ENCODE measurements at places on chromosomes 6 and 20. TPM values are rescaled to one million over a fixed set of nuclear protein-coding genes. Genes with fewer than 3 reads are reported as not detected.

The TBPL1 gene
- 20.4 TPM for total RNA-seq

The BAK1 gene
- 27.0 TPM for total RNA-seq

The SLC22A23 gene
- total RNA-seq, result 24.4 TPM

DNA sequence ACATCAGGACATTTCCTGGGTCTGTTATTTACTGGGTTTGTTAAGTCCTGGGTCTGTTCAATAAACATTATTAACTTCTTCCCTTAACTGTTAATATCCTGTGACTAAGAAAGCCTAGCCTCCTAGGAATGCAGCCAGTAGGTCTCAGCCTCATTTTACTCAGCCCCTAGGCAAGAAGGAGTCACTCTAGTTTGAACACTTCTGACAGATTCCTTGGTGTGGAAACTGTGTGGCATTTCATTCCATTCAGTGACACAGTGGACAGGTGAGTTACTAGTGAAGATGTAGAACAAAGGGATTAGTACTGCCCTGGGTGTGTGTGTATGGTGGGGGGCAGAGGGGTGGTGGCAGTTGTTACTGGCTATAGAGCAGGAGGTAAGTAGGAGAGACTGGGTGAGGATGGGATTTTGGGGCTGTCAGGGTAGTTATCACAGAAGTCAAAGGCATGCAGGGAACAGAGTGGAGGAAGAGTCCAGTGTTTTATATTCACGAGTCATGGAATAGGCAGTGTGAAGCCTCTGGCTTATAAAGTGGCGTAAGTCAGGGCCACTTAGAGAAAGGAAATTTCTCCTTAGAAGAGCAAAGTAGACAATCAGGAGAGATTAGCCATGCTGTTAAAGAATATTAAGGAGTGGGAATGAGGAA lies 28.4 kb downstream of the RNF182 start:
- no peak for DNase-seq

DNA sequence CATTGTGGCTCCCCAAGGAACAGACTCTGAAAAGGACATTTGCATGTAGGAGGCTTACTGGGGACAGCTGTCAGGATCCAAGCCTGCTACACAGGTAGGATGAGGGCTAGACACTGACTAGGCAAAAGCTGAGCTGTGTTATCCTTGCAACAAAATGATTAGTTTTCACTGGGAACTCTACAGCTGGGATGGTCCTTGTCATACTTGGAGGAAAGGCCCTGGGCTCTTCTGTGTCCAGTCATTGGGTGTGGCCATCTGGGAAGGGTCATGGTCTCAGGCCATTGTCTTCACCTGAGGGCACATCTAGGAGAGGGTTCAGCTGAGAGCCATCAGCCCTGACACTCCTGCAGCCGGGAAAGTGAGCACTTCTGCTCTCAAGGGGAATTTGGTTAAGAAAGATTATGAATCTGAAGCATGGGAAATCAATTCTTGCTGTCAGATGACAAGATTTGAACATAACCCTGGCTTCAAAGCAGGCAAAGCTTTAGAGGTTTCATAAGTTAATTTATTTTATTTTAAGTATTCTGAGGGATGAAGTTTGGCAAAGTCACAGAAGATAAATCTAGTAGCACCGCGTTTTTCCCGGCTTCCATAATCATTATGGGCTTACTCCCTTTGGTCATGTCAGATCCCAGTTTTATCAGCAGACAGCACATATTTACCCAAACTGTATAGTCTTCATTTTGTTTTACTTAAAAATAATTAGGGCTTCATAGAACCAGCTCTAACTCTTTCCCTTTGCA lies 78.4 kb upstream of the SLC22A23 start:
- no peak for DNase-seq

- no peak for DNase-seq
Observed at GRCh38 chr20:11063444-11063843, 389.6 kb upstream of the JAG1 start.

- no peak for DNase-seq
Observed at GRCh38 chr6:18363746-18364145, 23.4 kb upstream of the RNF144B start.

DNA sequence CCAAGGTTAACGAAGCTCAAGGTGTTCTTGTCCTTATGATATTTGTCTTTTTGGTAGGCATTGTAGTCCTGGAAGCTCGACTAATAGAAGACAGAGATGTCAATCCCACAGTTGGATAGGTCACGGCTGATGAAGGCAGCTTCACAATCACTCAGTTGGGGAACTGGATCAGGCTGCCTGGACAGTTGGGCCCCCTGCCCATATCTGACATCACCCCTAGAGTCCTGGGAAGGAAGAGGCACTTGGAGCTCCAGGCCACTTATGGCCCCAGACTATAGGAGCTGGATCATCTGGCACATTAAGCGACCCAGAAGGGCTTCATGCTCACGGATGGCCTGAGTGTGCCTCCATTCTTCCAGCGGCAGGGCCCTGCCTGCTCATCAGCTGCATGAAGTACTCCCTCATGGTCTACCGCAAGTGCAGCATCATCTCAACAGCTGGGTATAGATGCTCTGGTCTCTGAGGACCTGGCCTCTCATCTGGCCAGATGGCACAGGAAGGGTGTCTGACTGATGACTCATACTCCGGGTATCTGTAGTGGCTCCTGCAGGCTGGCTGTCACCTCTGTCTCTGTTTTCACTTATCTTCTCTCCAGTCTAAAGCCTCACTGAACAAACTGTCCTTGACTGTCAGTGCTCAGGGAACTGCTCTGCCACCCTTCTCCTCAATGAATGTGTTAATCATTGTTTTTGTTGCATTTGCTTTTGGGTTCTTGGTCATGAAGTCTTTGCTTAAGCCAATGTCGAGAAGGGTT lies 29.2 kb upstream of the SSR1 start:
- no peak for DNase-seq

GRCh38 chr6:85641897-85642773 lies 551 bp downstream of the SYNCRIP start:
- DNase-seq, result peak; percentile 66

GRCh38 chr6:110822249-110822648 lies 7.0 kb upstream of the CDK19 start:
- DNase-seq, result no peak

DNA sequence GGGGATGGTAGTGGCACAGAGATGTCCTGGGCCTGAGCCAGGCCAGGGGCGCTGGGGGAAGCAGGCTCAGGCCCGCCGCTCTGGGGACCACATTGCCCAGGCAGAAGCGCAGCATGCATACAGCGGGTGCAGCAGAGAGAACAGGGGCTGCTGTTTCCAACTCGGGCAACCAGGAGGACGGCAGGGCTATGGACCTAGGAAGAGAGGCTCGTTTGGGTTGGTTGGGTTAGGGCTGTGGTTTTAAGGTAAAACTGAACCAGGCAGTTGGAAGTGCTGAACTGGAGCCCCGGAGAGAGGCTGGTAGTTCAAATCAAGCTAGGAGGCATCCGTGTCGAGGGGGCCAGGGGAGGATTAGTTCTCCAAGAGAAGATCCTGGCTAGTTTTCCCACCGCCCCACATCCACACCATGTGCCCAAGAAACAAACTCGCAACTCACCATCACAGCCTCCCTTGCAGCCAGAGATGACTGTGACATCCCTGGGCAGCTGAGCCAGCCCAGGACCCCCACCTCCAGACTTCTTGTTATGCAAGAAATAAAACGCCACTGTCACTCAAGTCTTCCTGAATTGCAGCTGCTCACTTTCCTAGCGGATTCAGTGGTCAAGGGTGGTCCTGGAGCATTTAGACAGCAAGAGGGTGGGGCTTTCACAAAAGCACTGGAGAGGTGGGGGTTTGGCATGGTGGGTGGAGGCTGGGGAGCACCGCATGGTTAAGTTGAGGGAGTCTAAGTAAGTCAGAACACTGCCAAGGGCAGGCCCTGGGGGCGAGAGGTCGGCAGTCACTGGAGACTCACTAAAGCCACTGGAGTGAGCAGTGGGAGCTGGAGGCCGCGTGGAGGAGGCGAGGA lies 161.2 kb downstream of the GRM4 start:
- DNase-seq, result no peak

DNA sequence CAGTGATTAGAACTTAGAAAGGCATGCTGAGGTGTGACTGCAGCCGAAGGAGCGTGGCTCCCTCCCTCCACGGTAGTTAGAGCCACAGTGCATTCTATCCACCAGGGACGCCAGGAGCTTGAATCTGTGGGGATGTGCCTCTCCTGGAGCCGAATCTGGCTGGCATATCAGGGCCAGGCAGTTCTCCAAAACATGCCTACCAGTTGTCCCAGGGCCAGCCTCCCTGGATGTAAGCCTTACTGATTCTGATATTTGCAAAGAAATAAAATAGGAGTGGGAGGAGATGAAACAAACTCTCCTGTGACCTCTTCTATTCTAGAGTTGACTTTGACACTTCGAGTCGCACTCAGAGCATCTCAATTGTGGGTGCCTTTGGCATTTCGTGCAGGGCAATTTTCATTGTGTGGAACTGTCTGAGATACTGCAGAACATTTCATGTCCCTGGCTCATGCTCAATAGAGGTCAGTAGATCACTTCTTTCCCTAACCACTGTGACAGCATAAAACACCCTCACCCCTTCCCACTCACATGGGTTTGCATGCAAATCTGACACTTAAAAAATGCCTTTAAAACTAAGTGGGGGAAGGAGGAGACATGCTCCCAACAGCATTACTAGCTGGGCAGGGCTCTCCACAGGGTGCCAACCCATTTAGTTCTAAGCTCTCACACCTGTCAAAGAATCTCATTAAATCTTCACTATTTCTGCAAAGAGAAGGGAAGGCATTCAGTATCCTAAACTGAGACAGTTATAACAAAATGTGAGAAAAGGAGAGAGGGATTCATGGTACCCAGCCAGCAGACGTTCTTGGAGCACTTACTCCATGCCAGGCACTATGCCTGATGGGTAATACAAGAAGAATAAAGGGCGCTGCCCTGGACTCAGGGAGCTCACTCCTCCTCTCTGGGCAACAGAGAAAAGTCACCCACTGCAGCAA lies 378.9 kb downstream of the PREX1 start:
- DNase-seq, result no peak

DNA sequence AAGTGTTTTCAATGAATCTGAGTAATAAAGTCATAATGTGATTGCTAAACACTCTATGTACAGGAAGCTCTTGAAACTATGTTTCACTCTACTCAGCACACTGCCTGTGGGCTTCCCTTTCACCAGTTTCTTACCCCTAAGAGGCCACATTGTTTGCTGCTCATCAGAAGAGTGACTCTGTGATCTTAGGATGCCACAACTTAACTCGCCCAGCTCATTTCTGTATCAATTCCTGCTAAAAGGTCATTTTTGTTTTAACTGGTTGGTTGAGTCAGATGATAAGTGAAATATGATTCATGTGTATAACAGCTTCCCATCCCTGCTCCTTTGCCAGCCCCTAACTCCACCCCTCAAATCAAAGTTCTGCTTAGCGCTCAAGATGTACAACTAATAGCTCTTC lies 9.8 kb upstream of the NDUFAF4 start:
- DNase-seq, result no peak

DNA sequence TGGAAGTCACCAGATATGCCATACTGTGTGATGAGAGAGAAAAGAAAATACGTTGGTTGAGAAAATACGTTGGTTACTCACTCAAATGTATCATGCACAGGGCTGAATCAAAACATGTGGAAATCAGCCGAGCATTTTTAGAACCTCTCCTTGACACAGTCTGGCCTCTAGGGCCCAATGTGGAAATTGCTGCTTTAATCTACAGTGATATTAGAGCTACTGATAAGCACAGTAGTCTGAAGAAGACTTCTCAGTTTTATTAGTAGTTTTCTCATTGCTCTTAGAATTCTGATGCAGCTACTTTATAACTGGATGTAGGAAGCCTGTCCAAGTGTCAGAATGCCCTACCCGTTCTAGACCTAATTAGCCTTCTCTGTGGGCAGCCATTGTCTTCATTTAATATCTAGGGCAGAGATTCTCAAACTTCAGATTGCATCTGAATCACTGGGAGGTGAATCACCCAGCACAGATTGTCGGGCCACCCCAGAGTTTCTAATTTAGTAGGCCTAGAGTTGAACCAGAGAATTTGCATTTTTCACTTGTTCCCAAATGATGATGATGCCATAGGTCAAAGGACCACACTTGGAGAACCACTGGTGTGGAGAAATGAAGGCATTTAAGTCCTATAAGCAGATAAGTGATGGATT lies 229.1 kb downstream of the PLCB1 start:
- DNase-seq, result no peak

- DNase-seq, result no peak
Observed at GRCh38 chr6:55014321-55015088, 159.8 kb upstream of the HCRTR2 start.

DNA sequence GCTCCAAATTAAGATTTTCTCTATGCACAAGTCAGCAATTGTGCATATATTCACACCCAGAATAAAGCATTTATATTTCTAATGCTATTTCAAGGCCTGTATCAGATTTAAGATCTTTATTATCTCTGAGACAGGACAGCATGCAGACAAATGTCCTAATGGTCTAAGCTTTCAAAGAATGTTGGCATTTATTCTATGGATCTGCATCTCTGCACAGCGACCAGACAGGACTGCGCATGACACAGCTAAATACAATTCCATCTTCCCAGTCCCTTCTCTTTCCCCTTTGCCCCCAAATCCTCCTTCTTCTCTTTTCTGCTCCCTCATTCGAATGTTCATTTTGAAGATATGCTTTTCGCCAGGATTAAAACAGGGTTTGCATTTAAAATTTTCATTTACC lies 478.5 kb downstream of the PKHD1 start:
- no peak for DNase-seq

DNA sequence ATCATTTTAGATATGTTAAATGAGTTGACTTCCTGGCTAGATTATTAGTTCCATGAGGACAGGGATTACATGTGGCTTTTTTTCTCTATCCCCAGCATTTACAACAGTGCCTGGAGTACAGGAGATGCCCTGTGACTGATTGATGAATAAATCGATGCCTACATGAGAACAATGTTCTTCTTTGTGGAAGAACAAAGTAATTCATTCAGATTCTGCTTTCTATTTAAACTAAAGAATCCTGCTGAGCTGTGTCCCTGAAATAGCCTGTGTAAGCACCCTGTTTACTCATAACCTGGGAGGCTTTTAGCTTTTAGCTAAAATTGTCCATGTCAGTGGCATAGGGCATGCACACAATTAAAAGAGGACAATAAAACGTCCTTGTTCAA lies 125.1 kb upstream of the BTBD3 start:
- DNase-seq, result no peak
